Fibroblast of skin of right biceps (primary cell): ENCODE measurements at places on chromosomes 12 and 14.
A peak's percentile ranks its signal among the peaks of the same experiment; 100 is the strongest.

DNA sequence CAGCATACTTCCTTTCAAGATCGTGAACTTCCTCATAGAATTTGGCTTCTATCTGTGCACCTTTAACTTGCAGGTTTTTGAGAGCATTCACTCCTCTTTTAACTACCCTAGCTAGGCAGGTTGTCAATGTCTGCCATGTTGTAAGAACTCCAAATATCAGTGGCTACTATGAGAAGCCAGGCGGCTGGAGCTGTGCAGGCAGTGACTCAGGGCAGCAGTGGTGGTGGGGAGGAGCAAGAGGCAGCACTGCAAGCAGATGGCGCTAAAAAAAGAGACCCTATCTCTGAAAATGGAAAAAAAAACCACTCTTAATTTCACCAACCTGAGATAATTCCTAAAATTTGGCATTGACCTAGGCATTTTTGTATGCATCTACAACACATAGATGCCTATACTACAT is 28.5 kb downstream of the YARS2 start:
- no peak for DNase-seq

DNA sequence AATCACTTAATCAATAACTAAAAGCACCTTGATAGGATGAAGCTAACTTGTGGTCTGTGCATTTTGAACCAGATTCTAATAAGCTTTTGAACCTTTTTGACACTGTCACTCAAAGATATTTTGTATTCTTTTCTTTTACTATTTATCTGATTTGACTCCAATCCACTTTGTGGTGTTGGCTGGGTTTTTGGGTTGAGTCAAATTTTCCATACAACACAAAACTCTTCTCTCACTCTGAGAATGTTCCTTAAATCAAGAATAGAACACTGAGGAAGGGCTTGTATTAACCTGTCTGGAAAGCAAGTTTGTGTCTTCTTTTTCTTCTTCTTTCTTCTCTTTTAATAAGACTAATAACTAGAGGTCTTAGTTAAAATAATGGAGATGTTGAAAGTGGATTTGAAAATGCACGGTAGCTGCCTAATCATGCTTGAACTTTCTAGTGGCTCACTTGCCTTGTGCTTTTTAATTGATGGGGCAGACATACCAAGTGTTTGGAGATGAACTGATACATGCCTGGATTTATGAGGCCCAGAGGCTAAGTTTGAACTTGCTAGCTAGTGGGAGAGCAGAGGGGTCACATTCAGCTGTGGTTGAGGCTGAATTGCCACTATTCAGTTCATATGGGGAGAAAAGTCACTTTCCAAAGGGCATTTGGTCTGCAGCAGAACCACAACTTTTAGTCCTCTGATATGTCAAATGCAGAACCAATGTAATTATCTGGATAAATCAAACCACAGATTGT is 93.5 kb upstream of the PTHLH start:
- no peak for DNase-seq

GRCh38 chr12:92733181-92733580 is 30.4 kb downstream of the PLEKHG7 start:
- no peak for DNase-seq

DNA sequence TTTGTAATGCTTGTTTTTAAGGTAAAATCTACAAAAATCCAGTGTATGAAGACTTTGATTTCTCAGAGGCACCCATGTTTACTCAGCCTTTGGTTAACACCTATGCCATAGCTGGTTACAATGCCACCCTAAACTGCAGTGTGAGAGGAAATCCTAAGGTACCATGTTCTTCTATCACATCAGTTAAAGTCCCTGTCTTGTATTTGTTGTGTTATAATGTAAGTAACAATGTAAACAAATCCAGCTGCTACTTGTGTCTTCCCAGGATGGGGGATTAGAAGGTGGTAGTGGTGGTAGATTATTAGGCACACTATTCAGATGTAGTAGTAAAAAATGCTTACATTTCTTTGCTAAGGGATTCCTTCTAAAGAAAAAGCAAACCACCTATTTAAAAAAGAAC is 19.4 kb upstream of the CHPT1 start:
- no peak for DNase-seq

- peak; percentile 33 for DNase-seq
These were observed at the start of gene RNU6-7 for GRCh38 chr14:32201816-32202490. TSS of gene RNU6-7 (plus strand) at chr14:32202045.
